ENCODE measurements at places on chromosomes 3 and 15.

- DNase-seq: no peak
Observed at GRCh38 chr3:109382588-109382987, 45.2 kb upstream of the DPPA4 start.

GRCh38 chr3:56488812-56489600 is 20.7 kb upstream of the ERC2 start:
- no peak for DNase-seq

DNA sequence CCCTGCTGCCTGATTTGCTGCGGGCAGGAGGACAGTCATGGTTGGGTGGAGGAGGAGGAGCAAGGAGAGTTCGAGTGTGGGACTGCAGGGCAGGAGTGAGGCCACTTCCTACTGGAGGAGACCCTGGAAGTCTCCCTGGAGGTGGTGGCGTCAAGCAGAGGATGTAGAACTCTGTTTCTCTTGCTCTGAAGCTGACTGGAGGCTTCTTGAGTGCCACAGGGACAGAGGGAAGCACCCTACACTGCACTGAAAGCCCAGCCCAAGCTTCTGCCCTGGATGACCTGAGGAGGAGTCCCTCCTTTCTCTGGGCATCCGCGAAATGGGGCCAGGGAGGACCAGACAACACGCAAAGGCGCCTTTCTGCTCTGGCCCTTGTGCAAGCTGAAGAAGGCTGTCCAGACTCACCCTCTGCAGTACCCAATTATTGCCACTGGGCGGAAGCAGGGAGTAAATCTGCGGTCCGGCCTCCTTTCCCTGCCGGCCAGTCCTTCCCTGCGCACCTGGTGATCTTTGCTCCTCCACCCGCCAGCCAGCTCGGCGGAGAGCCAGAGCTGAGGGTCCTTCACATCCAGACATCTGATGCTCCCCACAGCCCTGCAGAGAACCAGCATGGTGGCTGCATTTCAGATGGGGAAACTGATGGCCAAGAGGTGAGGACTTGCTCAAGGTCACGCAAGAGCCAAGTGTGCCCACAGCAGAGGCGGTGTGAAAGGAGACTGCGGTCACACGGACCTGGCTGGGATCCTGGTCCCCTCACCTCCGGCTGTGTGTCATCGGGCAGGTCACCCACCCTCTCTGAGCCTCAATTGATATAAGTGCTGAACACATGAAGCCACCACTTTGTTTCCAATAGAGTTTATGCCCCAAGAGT is 207.1 kb downstream of the TBC1D2B start:
- DNase-seq: no peak

GRCh38 chr15:67998599-67999133 is 55.4 kb upstream of the PIAS1 start:
- DNase-seq: no peak

DNA sequence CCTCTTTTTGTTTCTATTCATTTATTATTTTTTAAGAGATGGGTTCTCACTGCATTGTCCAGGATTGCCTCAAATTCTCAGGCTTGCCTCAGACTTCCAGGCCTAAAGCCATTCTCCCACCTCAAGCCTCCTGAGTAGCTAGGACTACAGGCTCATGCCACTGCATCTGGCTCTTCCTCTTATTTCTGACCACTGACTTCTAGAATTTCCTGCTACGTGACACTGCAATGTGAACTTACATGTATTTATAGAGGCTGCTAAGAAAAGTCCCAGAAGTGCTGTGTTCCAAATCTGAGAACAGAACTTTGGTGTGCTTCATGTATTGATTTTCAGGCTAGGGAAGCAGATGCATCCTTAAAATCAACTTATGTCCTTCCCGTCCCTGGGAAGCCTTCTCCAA is 407.4 kb downstream of the RSL24D1 start:
- no peak for DNase-seq

- DNase-seq: peak; percentile 77
Observed at GRCh38 chr3:133096900-133097613, 58.9 kb downstream of the TMEM108 start.

GRCh38 chr3:71208211-71209095 is 375.1 kb downstream of the FOXP1 start:
- no peak for DNase-seq

DNA sequence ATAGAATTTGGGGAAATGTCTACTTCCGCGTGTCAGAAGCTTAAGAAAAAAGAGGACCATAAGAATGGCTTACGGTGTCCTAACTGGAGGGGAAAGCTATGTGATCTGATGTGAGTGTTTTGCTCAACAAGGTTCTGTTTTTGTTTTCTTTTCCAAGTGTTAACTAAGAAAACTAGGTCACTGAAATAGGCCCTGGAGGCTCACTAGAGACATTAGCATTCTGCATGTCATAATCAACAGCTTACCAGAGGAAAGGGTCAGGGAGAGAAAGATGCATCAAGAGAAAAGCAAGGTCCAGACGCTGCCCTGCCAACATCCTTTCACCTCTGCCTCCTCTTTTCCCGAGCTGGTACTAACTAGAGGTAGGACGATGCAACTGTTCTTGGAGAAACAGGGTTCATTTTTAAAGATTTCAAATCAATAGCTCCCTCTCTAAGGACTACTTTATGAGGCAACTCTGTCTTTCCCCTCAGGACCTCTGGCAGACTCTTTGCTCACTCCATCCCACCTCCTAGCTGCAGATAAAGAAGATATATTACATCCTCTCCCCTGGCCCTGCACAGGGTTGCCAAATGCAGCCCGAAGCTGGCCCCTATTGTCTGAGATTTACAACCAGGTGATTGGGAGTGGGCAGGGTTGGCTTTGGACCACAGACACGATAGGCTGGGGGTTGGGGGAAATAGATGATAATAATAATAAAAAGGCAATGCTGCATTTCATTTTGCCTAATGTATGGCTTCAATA is 209.9 kb upstream of the SLC2A2 start:
- no peak for DNase-seq

- no peak for DNase-seq
Observed at GRCh38 chr15:43998607-43999006, 171.8 kb downstream of the WDR76 start.

DNA sequence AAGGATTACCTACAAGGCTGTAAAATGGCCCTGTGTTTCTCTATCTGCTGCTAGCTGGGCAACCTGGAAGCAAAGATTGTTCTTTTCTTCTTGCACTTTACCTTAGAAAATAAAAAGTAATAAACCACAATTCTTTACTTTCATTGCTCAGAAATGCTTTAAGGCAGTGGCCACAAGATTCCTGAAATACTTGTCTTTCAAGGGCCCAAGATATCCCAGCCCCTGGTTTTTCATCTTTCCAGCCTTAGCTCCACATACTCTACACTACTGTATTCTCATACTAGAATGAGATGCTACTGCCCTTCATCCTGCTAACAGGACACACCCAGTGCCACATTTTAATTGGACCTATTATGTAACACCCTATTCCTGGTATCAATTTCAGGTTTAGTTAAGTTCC is 78.9 kb downstream of the GTF2E1 start:
- DNase-seq: no peak

DNA sequence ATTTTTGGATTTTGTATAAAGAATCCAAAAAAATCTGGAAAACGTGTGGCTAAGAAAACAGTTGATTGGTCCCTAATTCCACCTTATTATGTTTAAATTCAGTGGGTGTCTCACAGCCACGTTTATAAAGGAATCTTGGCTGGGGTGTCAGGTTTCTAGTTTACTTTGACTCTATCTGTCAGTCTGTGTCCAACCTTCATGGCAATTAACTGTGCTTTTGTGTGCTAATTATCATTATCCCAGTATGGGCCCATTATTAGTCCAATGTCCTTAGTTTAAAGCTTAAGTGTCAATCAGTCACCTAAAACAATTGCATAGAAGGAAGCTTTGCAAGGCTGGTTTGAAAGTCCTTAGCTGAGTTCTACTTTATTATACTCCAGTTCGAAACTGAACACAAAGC is 3.7 kb upstream of the CNTN4 start:
- no peak for DNase-seq

GRCh38 chr15:82710208-82710555 is 507 bp upstream of the AP3B2 start:
- DNase-seq: no peak

- DNase-seq: no peak
Observed at GRCh38 chr3:44120721-44121582, 120.7 kb upstream of the TOPAZ1 start.

DNA sequence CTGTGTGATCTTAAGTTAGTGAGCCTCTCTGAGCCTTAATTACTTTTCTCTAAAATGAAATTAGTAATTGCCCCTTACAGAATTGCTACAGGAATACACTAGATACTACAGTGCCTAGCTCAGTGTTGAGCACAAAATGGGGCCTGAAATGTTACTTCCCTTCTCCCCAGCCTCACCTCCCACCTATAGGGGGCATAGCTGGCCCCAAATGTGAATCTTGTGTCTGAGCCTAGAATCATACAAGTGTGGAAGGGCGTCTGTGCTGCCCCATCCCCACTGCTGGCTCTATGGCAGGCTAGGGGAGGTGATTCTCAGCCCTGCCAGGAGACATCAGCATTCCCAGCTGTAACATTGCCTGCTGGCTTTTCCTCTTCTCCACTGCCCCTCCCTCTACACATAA is 42.7 kb downstream of the IFT122 start:
- DNase-seq: no peak

DNA sequence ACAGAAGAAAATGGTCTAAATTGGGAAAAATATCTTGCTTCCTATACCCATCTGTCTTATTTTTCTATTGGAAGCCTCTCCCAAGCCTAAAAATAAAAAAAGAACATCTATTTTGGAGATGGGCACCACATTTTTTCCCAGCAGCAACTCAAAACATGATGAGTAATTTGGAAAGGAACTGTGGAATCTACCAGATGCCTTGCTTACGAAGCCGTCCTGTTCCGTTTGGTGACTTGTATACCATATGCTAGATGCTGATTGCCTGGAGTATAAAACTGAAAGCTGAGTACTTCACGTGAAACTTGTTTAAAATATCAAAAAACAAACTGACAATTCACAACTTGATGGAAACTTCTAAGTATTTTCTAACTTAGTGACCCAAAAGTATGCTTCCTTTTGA is 491.0 kb downstream of the ROBO2 start:
- no peak for DNase-seq

- no peak for DNase-seq
Observed at GRCh38 chr15:81351651-81352050, 22.4 kb downstream of the TMC3 start.

GRCh38 chr3:128424508-128425069 is 42.1 kb downstream of the DNAJB8 start:
- DNase-seq: no peak

GRCh38 chr3:186185194-186185787 is 76.4 kb upstream of the ETV5 start:
- no peak for DNase-seq

GRCh38 chr3:39241561-39241960 is 38.3 kb downstream of the CX3CR1 start:
- no peak for DNase-seq

- no peak for DNase-seq
Observed at GRCh38 chr3:49701388-49702077, 12.2 kb downstream of the RNF123 start.

DNA sequence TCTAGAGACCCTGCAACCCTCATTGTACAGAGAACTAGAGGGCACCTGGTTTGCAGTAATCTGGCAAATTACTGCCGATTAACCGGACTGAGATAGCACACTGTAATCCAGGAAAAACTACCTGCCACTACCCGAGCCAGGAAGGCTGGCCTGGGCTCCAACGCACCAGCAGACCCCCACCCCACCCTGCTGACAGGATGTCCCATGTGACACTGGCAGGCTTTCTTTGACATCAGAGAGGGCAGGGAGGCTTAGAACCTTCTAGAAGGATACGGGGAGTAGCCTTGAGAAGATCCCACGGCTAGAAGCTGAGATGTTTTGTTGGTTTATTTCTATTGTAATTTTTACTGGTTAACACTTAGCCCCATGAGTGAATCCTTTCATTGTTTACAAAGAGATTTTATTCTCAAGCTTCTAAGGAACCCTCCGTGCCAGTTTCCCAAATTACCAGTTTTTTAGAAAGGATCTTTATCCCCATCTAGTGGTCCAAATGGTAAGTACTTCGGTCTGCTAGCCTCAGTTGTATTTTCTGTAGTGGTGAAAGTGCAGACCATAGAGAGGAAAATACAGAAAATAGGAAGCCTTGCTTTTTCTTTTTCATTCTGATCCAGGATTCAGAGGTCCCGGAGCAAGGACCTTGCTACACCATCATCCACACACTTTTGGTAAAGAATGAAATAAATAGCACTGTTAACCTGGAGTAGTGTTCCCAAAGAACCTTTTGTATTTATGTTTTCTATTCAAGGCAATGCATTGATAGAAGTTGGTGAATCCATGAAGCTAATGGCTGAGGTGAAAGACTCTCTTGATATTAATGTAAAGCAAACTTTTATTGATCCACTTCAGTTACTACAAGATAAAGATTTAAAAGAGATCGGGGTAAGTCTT is 81.9 kb upstream of the ADAMTSL3 start:
- no peak for DNase-seq

DNA sequence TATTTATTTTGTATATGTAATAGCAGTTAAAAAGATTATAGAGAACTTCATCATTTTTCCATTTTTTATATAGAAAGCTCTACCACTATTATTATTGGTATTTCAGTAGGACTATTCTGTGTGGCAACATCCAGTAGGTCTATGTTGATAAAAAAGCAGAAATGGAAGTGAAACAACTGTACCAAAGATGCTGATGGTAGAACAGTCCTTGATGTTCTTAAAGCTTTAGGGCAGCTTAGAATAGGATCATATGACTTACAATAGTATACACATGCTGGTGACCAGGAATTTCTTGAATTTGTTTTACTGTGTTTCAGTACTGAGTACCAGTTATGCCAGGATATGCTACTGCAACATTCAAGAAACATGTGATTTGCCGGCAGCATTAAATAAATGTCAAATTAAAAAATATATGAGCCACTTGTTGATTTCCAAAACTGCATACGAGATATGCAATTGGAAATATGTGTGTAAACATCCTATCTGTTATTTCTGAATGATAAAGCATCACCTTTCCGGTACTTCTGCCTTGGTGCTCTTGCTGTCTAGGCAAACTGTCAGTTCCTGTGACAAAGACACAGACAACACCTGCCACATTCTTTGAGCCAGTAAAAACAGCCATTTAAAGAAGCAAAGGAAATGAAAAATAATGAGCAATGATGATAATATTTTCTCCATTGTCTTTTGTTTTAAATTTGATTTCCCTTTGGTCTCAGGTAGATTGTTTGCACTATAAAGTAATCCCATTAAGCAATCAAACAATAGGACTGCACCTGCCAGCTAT is 649.2 kb downstream of the ZPLD1 start:
- peak; percentile 20 for DNase-seq

All from NCI-H1436 treated with DMSO at 0.1 percent for 48 hours (cell line).